ENCODE measurements at places on chromosomes 13 and 19. TPM values are rescaled to one million over a fixed set of nuclear protein-coding genes. Genes with fewer than 3 reads are reported as not detected.

ZNF677 gene
- total RNA-seq: 28.0 TPM

- no peak for DNase-seq
- H3K4me3 ChIP-seq: no peak overlapping the region
- no peaks in the 10 kb centered on the region for H3K27me3 ChIP-seq
- no peaks in the 10 kb centered on the region for H3K36me3 ChIP-seq
- H3K4me1 ChIP-seq: peaks cover 64% of the 10 kb centered on the region
These were observed 201.8 kb downstream of the LHFPL6 start for GRCh38 chr13:39401046-39401705.

DNA sequence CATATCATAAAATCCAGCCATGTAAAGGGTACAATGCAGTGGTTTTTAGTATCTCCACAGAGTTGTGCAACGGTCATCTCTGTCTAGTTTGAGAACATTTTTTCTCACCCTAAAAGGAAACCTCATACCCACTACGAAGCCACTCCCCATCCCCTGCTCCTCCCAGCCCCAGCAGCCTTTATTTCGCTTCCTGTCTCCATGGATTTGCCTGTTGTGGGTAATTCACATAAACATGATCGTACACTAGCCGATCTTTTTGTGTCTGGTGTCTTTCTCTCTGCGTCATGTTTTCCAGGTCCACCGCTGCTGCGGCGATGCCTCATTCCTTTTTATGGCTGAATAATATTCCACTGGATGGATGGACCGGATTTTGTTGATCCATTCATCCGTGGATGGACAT, 28.6 kb downstream of the BICRA start:
- H3K27me3 ChIP-seq: no peaks in the 10 kb centered on the region
- H3K4me1 ChIP-seq: peaks cover 16% of the 10 kb centered on the region
- no peak overlapping the region for H3K27ac ChIP-seq
- H3K4me3 ChIP-seq: no peak overlapping the region

GRCh38 chr19:34452723-34453122, 24.5 kb downstream of the UBA2 start:
- peaks cover 99% of the 10 kb centered on the region for H3K36me3 ChIP-seq
- peak overlapping the region; percentile 24 for H3K27ac ChIP-seq
- no peak overlapping the region for H3K4me3 ChIP-seq
- no peak for DNase-seq
- H3K27me3 ChIP-seq: no peaks in the 10 kb centered on the region

ZNF331 gene
- 19.0 TPM for total RNA-seq

GRCh38 chr13:112341976-112342735, 34.0 kb upstream of the SPACA7 start:
- peaks cover 74% of the 10 kb centered on the region for H3K27me3 ChIP-seq
- H3K4me3 ChIP-seq: no peak overlapping the region
- no peaks in the 10 kb centered on the region for H3K36me3 ChIP-seq
- DNase-seq: no peak

DNA sequence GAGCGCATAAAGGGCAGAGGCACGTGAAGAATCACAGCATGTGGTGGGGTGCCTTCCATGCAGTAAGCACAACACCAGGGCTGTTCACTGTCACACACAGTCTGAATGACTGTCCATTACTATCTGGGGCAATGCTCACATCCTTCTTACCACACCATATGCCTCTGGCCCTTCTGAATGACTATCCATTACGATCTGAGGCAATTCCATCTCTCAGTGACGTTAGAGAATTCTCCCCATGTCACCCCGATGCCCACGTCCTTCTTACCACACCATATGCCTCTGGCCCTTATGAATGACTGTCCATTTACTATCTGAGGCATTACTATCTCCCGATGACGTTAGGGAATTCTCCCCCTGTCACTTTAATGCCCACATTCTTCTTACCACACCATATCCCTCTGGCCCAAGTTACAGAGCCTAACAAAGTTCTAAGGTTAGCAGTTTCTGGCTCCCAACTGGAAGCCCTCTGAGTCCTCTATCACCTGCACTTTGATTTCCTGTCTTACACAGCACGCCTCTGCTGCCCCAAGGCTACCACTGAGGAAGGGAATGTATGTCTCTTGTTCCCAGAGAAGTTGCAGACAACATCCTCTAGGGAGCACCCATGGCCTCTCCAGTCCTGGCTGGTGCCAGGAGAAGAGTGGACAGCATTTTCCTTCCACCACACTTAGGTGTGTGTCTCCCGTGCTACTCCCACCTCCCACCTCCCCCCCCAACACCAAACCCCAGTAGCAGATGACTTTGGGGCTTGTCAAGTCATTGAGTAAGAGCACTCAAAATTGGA, 154.8 kb downstream of the COG6 start:
- no peaks in the 10 kb centered on the region for H3K27me3 ChIP-seq
- H3K36me3 ChIP-seq: no peaks in the 10 kb centered on the region
- no peaks in the 10 kb centered on the region for H3K4me1 ChIP-seq

Measured in heart right ventricle (tissue), 16 donors.